ENCODE measurements at places on chromosomes 1 and 21.

- no peak for DNase-seq
Measured at GRCh38 chr1:36740446-36740845, 257.7 kb upstream of the CSF3R start.

- DNase-seq, result no peak
Measured at GRCh38 chr1:21818656-21819055, 6.6 kb downstream of the LDLRAD2 start.

DNA sequence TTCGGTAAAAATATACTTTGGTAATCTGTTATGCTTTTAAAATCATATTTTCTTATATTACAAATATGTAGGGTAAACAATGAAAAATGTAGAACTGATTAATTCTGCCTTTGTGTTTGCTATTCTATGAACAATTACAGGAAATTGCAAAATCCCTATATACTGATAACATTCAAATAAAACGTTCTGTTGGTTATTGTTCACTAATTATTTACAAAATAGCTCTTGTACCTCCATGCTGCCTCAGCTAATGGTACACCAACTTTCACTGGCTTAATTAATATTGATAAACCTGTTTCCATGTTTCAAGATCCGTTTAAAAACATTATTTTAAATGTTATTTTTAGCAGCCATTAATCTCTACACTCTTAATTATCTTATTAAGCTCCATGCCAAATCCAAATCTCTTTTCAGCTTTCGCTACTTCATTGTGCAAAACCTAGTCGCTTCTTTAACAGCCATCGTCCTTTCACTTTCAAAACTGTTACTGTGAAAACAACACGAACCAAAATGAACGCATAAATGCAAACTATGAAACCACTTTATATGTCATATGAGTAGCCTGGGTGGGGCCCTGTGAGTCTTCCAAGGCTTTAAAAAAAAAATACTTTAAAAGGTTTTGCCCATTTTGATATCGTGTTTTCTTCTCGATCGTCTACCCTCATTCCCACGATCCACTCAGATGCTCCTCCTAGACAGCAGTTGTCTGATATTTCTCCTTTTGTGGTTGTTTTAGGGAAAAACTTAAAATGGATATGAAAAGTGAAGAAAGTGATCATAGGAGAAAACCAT, 807.1 kb downstream of the USP25 start:
- no peak for DNase-seq

GRCh38 chr21:32445101-32445500, 32.6 kb downstream of the EVA1C start:
- DNase-seq, result no peak

DNA sequence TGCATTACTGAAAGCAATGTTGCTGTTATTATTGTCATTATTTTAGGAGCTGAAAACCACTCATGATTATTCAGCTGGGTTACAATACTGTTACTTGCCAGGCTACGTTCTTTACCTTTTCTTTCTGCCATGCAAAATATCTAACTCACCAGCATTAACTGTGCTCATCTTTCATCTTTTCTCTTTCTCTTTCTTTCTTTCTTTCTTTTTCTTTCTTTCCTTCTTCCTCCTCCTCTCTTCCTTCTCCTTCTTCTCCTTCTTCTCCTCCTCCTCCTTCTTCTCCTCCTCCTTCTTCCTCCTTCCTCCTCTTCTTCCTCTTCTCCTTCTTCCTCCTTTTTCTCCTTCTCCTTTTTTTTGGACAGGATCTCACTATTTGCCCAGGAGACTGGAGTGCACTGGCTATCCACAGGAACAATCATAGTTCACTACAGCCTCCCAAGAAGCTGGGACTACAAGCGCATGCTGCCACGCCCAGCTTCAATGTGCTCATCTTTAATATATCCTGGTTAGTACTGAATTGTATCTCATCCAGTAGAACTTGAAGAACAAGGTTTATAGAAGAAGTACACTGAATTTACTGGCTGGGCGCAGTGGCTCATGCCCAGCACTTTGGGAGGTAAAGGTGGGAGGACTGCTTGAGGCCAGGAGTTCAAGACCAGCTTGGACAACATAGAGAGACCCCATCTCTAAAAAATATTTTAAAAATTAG, 6.9 kb upstream of the ZMYM4 start:
- no peak for DNase-seq

GRCh38 chr1:151060657-151061421, 642 bp downstream of the MLLT11 start:
- no peak for DNase-seq

DNA sequence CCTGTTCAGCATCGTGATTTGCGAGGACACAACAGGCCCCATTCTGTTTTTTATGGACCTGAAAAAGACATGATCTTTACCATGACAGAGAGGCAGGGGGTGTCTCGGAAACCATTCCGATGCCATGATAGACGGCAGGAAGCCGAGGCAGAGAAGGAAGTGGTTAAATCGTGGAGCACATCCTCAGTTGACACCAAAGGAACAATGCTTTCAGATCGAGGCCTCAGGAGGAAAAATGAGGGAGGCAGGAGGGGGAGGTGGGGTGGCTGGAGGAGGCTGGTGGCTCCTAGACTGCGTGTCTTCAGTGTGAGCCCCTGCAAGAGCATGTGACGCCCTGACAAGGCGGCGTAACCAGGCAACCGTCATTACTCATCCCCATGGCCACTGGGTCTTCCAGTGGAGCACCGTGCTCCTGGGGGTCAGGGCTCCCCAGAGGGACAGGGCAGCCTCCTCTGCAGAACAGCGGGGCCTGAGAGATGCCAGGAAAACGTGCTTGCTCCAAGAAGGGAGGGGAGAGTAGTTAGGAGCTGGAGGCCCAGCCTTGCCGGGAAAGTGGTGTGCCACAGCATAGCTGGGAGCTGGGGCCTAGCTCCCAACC, 172.8 kb upstream of the TMEM51 start:
- no peak for DNase-seq

DNA sequence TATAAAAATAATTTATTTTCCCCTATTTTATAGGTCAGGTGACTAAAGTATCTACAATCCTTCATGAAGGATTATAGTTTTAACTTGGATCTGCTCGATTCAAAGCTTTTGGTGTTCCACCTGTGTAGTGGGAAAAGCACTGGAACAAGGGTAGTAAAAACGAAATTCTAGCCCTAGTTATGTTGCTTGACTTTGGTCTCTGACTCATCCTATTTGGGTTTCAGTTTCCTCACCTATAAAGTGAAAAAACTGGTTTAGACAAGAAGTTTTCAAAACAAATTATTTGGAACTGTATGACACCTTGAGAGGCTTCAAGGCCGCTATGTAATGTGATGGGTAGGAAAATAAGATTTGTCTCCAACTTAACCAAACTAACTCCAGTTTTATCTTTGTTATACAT, 505.2 kb upstream of the ZRANB2 start:
- DNase-seq, result no peak

DNA sequence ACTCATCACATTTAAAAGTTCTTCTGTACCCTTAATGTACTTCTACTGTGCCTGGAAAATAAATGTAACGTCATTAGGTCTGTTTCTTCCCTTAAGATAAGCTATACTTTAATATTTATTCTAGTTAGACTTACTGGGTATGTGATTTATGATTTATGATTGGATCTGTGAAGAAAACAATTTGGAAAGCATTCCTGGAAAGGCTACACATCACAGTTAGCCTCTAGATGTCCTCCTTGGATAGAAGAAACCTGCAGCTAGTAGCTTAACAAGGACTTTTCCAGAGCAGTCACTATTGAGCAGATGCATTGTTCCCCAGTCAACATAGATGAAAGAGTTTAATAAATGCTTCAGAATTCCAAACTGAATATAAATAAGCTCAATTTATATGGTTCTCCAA, 22.2 kb upstream of the ABL2 start:
- DNase-seq, result no peak

DNA sequence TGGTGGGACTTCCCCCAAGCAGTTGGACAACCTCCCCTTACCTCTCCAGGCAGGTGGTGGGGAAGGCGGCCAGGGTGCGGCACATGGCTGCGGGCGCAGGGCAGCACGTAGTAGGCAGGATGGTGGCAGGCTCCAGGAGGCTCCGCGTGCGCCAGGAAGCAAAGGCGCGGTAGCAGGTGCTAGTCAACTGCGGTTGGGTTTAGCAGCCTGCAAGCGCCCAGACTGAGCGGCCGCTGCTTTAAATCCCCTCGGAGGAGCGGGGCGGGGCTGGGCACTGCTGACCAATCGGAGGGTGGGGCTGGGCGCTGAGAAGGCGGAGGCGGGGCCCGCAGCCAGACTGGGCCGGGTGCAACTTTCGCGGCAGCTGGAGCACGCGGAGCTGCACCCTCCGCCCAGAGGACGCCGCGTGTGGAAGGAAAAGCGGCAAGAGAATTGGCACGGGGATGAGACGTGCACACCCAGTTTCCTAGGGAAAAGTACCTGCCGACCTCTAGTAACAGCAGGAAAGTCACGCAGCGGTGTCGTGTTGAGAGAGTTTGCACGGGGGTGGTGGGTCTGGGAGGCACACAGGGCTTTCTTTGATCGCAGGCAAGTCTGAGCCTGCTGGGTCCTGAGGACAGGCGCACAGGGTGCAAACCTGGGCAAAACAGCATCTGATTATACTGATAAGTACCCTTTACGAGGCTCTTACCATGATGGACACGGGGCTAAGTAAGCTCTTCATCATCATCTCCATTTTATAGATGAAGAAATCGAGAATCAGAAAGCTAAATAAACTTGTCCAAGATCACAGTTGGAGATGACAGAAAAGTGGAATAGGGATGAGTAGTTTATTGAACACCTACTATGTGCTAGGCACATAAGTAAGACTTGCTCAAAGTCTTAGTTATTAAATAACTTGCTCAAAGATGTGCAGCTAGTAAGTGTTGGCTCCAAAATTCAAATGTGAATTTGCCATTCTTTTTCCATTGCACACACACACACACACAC, at the start of gene RGS16:
Gene RGS16 (minus strand): TSS at position 215 of the 990 bp plus-strand sequence. CDS start 130 bp downstream, at position 85.
- peak; percentile 77 for DNase-seq

GRCh38 chr1:32071758-32072621, 749 bp upstream of the TMEM39B start:
- DNase-seq, result no peak

Data from stimulated activated CD8-positive, alpha-beta memory T cell treated with anti-CD3 and anti-CD28 coated beads, Interleukin-2, amount 100 ng/mL, for 1 hour (primary cell).